ENCODE measurements at places on chromosomes 1 and 21.

GRCh38 chr1:224894915-224895314 lies 34.6 kb upstream of the DNAH14 start:
- DNase-seq = no peak

DNA sequence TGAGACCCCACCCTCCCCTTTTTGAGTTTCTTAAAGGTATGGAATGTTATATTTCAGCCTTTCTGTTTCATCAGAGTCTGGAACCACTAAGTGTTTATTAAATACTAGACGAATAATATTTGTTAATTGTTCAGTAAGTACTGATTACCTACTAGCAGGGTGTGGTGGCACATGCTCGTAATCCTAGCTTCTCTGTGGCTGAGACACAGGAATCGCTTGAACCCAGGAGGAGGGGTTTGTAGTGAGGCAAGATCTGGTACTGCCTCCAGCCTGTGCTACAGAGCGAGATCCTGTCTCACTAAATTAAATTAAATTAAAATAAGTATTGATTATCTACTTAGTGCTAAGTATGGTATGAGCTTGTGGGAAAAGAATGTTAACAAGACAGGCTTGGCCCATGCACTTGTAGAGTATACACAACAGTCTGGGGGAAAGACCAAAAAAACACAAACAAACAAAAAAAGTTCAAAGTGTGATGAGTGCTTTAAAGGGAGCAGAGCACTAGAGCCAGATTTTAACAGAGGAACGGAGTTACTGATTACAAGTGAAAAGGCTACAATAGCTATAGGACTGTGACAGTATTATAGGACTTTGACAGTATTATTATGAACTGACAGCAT lies 2.4 kb downstream of the CEPT1 start:
- DNase-seq = no peak

DNA sequence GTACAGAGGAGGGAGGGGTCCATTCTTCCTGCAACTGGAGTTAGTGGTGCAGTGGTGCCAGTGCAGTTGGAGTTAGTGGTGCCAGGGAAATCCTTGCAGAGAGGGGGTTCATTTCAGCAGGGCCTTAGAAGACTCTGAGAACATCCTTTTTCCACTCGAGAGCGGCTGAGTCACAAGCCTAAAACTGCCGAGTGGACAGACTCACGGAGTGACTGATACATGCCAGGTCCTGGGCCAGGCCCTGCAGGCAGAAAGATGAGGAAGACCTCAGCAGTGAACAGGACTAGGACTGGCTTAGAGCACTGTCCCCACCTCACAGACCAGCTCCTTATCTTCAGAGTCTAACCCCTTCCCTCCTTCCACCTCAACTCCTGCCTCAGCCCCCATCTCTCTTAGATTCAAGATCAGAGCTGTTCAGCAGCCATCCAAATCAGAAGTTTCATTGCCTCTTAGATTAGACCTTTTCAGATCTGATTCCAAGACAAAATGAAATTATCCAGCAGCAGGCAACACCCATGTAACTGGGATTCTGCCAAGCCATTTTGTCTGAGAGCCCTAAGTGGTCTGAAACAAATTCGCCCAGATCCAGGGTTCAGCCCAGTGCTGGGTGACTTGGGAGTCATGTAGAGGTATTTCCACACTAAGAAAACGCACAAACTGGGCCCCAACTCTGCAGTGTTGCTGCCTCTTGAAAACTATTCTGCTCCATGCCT lies 12.7 kb upstream of the IKBKE start:
- no peak for DNase-seq

- peak; percentile 64 for DNase-seq
Measured at GRCh38 chr1:223845037-223845809, 524 bp downstream of the TP53BP2 start.

GRCh38 chr21:38930853-38931252 lies 125.1 kb downstream of the ETS2 start:
- no peak for DNase-seq

DNA sequence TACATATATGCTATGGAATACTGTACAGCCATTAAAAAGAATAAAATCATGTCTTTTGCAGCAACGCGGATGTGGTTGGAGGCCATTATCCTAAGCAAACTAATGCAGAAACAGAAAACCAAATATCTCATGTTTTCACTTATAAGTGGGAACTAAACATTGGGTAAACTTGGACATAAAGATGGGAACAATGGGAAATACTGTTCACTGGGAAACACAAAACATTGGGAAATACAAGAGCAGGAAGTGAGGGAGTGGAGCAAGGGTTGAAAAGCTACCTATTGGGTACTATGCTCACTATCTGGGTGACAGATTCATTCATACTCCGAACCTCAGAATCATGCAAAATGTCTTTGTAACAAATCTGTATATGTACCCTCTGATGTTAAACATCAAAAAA lies 17.3 kb upstream of the PPT1 start:
- DNase-seq = no peak

GRCh38 chr1:30868833-30869435 lies 39.6 kb downstream of the SDC3 start:
- DNase-seq = no peak

- DNase-seq = no peak
Measured at GRCh38 chr1:156172696-156173470, 19.5 kb downstream of the SEMA4A start.

DNA sequence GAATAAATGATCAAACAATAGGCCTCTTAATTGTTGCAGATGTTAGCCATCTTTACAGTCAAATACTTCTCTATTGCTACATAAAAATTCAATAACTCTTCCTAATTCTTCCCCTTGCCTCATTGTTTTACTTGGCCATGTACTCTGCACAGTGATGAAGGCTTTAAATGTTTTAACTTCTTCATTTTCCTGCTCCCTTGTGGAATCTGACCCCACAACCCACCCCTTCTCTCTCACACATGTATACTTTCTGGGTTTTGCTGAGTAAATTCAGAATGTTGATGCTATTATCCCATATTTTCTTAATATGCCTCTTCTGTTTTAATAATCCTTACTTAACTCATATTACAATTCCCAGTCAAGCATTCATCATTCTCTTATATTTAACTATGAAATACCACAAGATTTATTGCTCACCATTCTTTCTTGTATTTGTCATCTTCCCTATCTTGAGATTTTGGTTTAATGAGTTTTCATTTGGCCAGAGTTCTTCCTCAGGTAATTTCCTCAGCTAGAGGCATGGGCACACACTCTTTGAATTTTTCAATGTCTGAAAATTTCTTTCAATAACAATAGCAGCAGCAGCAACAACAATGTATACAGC lies 327.8 kb upstream of the USP24 start:
- DNase-seq = no peak

GRCh38 chr1:50111503-50111902 lies 2.8 kb downstream of the ELAVL4 start:
- no peak for DNase-seq

GRCh38 chr1:10756842-10757241 lies 39.6 kb downstream of the CASZ1 start:
- no peak for DNase-seq
